Uterus (tissue), 4 donors: ENCODE measurements at places on chromosomes 13 and 19. TPM values are rescaled to one million over a fixed set of nuclear protein-coding genes. Genes with fewer than 3 reads are reported as not detected.

DNA sequence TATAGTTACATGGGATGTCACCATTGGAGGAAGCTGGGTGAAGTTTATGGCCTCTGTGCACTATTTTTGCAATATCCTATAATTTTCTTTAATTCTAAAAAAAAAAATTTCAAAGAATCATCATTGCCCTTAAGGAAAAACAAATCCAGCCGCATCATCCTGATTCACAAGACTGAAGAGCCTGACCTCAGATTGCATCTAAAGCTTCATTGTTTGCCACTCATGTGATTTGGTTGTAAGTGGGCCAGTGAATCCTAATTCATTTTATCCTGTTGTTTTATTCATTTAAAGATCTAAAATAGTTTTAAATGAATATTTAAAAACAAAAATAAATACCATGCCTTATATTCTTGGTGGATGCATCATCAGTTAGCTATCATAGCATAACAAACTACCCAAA, 504.5 kb downstream of the TBC1D4 start:
- H3K4me1 ChIP-seq, result no peaks in the 10 kb centered on the region
- H3K36me3 ChIP-seq, result no peaks in the 10 kb centered on the region
- H3K4me3 ChIP-seq, result no peak overlapping the region
- no peak for DNase-seq
- no peak overlapping the region for H3K27ac ChIP-seq
- no peaks in the 10 kb centered on the region for H3K27me3 ChIP-seq

DNA sequence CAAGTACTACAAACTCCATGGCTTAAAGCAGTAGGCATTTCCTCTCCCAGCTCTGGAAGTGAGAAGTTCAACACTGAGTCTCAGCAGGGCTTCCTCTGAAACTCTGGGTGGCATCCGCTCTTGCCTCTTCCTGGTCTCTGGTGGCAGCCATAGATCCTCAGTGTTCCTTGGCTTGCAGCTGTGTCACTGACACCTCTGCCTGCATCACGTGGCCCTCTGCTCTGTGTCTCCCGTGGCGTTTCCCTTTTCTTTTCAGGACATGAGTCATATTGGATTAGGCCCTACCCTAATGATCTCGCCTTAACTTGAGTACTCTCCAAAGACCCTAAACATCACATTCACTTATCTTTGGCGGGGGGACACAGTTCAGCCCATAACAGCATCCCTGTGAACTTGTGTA, 466.7 kb downstream of the MYO16 start:
- no peaks in the 10 kb centered on the region for H3K36me3 ChIP-seq
- no peak overlapping the region for H3K4me3 ChIP-seq
- DNase-seq, result no peak
- H3K27me3 ChIP-seq, result no peaks in the 10 kb centered on the region

DNA sequence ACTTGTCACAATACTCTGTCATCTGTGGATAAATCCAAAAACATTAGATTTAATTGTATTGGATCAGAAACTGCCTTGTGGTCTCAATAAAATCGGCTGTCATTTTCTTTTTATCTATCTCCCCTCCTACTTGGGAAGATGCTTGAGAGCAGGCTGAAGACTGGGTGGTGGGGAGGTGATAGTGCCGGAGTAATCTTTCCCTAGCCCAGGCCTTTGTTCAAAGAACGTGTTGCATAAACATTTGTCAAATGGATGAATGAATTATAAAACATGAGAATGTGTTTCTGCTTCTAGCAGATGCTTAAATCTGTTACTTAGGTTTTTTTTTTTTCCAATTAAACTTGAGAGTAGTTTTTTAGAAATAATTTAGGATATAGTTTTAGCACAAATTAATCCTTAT, 49.9 kb downstream of the DNAJC3 start:
- H3K27ac ChIP-seq, result no peak overlapping the region
- no peak overlapping the region for H3K4me3 ChIP-seq
- DNase-seq, result no peak
- H3K27me3 ChIP-seq, result no peaks in the 10 kb centered on the region

GRCh38 chr19:6503407-6504201, 1.5 kb upstream of the TUBB4A start:
- DNase-seq, result no peak
- H3K27ac ChIP-seq, result no peak overlapping the region
- no peaks in the 10 kb centered on the region for H3K36me3 ChIP-seq
- H3K27me3 ChIP-seq, result peaks cover 9% of the 10 kb centered on the region
- H3K4me3 ChIP-seq, result no peak overlapping the region

GRCh38 chr13:23671897-23672296, 101.7 kb downstream of the TNFRSF19 start:
- H3K27ac ChIP-seq, result no peak overlapping the region
- H3K4me3 ChIP-seq, result no peak overlapping the region
- no peaks in the 10 kb centered on the region for H3K36me3 ChIP-seq
- no peaks in the 10 kb centered on the region for H3K27me3 ChIP-seq
- no peak for DNase-seq
- no peaks in the 10 kb centered on the region for H3K4me1 ChIP-seq

GRCh38 chr19:19637523-19638251, 5.8 kb downstream of the GMIP start:
- DNase-seq, result peak; percentile 14
- no peaks in the 10 kb centered on the region for H3K4me1 ChIP-seq
- no peak overlapping the region for H3K27ac ChIP-seq
- H3K27me3 ChIP-seq, result no peaks in the 10 kb centered on the region

PRR36 gene
- 0.85 TPM for total RNA-seq

CCNA1 gene
- total RNA-seq, result 2.5 TPM

XPO4 gene
- 20.2 TPM for total RNA-seq

DNA sequence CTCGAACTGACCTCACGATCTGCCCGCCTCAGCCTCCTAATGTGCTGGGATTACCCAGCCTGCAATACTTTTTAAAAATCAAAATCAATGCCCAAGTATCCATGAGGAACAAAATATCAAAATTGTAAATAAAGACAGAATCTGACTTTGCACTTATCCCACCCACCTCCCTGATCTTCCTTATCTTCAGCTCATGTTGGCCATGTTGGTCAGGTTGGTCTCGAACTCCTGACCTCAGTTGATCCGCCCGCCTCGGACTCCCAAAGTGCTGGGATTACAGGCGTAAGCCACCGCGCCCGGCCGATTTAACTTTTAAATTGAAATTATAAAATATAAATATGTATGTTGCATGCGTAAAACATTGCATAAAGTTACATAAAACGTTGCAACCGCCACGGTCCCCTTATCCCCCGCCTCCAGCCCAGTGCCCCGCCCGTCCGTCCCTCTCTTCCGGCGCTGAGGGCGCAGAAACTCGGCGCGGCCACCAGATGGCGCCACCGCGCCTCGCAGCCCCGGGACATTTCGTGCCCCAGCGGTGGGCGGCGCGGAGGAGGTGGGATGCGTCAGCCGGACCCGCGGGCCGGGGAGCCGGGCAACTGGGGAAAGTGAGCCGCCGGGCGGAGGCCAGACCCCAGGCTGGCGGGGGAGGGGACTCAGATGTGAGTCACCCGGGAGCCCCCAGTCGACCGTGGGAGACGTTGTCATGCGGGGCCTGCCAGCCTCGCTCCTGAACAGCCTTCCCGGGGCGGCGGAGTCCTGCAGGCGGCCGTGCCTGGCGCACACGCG, 1.5 kb upstream of the GADD45B start:
- DNase-seq, result peak; percentile 90
- H3K27me3 ChIP-seq, result no peaks in the 10 kb centered on the region
- H3K27ac ChIP-seq, result peak overlapping the region; percentile 89
- H3K4me3 ChIP-seq, result peak overlapping the region; percentile 64
- no peaks in the 10 kb centered on the region for H3K36me3 ChIP-seq
- H3K4me1 ChIP-seq, result peaks cover 16% of the 10 kb centered on the region

COX7A1 gene
- total RNA-seq, result 4.7 TPM

DNA sequence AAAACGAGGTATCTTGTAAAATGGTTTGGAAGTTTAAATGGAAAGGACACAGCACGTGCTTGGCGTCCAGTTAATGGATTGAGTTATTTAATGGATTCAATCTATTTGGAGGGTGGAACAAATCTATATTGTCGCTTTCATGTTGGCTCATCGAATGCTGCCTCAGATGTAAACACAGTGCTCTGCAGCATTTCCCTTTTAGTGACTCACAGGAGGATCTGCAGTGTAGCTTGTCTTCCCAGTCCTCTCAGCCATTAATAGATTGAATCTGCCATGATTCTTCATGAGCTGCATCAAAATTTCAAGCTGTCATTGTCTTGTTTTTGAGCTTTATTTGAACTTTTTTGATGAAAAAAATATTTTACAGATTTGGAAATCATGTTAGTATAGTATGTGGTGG, 44.7 kb downstream of the DHRS12 start:
- no peak for DNase-seq
- no peaks in the 10 kb centered on the region for H3K4me1 ChIP-seq
- H3K4me3 ChIP-seq, result no peak overlapping the region

DNA sequence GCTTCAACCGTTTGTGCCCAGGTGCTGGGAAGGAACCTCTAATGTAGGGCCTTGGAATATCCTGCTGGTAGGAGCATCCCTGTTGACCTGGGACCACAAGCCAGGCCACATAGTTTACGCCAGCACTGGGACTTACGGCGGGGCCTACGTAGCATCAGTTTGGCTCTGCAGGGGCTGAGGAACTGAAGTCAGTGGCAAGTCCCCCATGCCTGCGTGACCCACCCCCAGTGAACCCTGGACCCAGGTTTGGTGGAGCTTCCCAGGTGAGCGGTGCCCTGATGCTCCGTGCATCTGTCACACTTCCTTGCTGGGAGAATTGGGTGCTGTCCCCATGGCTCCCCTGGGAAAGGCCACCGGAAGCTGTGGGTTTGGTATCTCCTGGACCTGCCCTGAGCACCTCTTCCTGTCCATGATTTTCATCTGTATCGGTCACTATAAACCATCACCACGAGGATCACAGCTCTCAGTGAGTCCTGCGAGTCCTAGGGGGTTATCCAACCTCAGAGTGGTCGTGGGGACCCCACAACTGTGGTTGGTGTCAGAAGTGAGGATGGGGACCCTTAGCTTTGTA, 9.9 kb downstream of the SIGLEC11 start:
- no peaks in the 10 kb centered on the region for H3K27me3 ChIP-seq
- H3K27ac ChIP-seq, result no peak overlapping the region
- H3K4me1 ChIP-seq, result peaks cover 3% of the 10 kb centered on the region
- DNase-seq, result no peak
- H3K36me3 ChIP-seq, result no peaks in the 10 kb centered on the region
- H3K4me3 ChIP-seq, result no peak overlapping the region

- no peak overlapping the region for H3K27ac ChIP-seq
- DNase-seq, result no peak
- H3K4me3 ChIP-seq, result no peak overlapping the region
- no peaks in the 10 kb centered on the region for H3K4me1 ChIP-seq
- no peaks in the 10 kb centered on the region for H3K27me3 ChIP-seq
- H3K36me3 ChIP-seq, result no peaks in the 10 kb centered on the region
Measured at GRCh38 chr19:48284896-48285295, 15.0 kb downstream of the ZNF114 start.

GRCh38 chr19:3880471-3881271, at the start of gene ATCAY:
TSS of gene ATCAY (plus strand) at chr19:3880685. CDS start at chr19:3885768, 5,083 bp downstream.
- peaks cover 6% of the 10 kb centered on the region for H3K4me1 ChIP-seq
- no peak within 1 kb of the TSS for H3K4me3 ChIP-seq
- no peak within 1 kb of the TSS for H3K27ac ChIP-seq
- H3K36me3 ChIP-seq, result no peaks in the 10 kb centered on the region

DNA sequence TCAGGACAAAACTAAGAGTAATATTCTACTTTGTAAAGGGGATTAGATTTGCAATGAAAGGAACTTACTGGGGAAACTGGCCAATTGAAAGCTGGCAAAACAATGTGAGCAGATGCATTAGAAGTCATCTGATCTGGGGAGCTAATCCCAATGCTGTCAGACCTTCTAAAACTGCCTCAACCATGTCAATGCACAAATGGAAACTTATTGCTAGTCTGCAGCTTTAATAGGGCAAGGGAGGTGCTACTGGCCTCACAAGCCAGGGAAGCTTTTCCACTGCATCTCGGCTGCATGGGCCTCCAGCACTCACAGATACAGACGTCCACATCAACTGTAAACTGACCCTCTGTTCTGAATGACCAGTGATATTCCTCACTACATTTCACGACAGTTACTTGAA, 154.2 kb downstream of the LHFPL6 start:
- no peak overlapping the region for H3K27ac ChIP-seq
- no peak overlapping the region for H3K4me3 ChIP-seq
- no peak for DNase-seq
- H3K4me1 ChIP-seq, result peaks cover 14% of the 10 kb centered on the region
- H3K36me3 ChIP-seq, result no peaks in the 10 kb centered on the region

ZNF439 gene
- 12.6 TPM for total RNA-seq

SMAD9 gene
- total RNA-seq, result 3.6 TPM

GRCh38 chr13:109233293-109233692, 553.1 kb downstream of the IRS2 start:
- no peaks in the 10 kb centered on the region for H3K4me1 ChIP-seq
- no peak overlapping the region for H3K27ac ChIP-seq
- no peaks in the 10 kb centered on the region for H3K36me3 ChIP-seq
- no peak overlapping the region for H3K4me3 ChIP-seq
- DNase-seq, result no peak
- no peaks in the 10 kb centered on the region for H3K27me3 ChIP-seq

GRCh38 chr13:109918179-109918711, 131.9 kb upstream of the IRS2 start:
- no peaks in the 10 kb centered on the region for H3K4me1 ChIP-seq
- no peak overlapping the region for H3K4me3 ChIP-seq
- no peaks in the 10 kb centered on the region for H3K36me3 ChIP-seq

GRCh38 chr13:43908156-43909126, 28.7 kb downstream of the LACC1 start:
- no peak overlapping the region for H3K27ac ChIP-seq
- no peaks in the 10 kb centered on the region for H3K27me3 ChIP-seq
- no peak overlapping the region for H3K4me3 ChIP-seq

GRCh38 chr19:33299051-33299688, 3.2 kb downstream of the CEBPA start:
- no peaks in the 10 kb centered on the region for H3K27me3 ChIP-seq
- no peak overlapping the region for H3K27ac ChIP-seq
- H3K4me1 ChIP-seq, result peaks cover 5% of the 10 kb centered on the region
- DNase-seq, result no peak
- H3K4me3 ChIP-seq, result no peak overlapping the region

MISP gene
- total RNA-seq, result 0.29 TPM

DNA sequence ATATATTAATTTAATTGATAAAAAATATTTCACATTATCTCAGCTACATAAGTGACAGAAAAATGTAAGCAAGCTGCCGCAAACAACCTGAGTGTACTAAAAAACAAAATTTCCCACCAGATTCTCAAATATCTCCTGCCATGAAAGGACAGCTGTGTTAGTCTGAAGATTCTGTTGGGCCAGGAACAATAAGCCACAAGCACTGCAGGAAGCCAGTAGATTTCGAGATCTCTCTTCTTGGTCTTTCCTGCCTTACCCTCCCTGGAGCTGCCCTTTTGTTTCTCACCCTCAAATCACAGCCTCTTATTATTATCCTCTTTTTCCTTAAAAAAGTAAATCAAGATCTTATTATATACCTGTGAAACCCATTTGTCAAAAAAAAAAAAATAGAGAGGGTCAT, 165.6 kb downstream of the EFNB2 start:
- H3K36me3 ChIP-seq, result no peaks in the 10 kb centered on the region
- no peak overlapping the region for H3K27ac ChIP-seq
- DNase-seq, result no peak
- H3K4me1 ChIP-seq, result no peaks in the 10 kb centered on the region

- no peak overlapping the region for H3K4me3 ChIP-seq
- DNase-seq, result no peak
- H3K27me3 ChIP-seq, result no peaks in the 10 kb centered on the region
- H3K27ac ChIP-seq, result no peak overlapping the region
Measured at GRCh38 chr13:76148926-76149325, 512.8 kb downstream of the LMO7 start.

GRCh38 chr19:29842471-29843179, 30.8 kb downstream of the CCNE1 start:
- no peak overlapping the region for H3K4me3 ChIP-seq
- H3K27ac ChIP-seq, result no peak overlapping the region
- DNase-seq, result no peak
- no peaks in the 10 kb centered on the region for H3K36me3 ChIP-seq
- no peaks in the 10 kb centered on the region for H3K27me3 ChIP-seq
- H3K4me1 ChIP-seq, result peaks cover 5% of the 10 kb centered on the region

- no peaks in the 10 kb centered on the region for H3K4me1 ChIP-seq
Measured at GRCh38 chr13:59950266-59950665, 213.5 kb downstream of the DIAPH3 start.
